ENCODE measurements at places on chromosomes 4 and X.

DNA sequence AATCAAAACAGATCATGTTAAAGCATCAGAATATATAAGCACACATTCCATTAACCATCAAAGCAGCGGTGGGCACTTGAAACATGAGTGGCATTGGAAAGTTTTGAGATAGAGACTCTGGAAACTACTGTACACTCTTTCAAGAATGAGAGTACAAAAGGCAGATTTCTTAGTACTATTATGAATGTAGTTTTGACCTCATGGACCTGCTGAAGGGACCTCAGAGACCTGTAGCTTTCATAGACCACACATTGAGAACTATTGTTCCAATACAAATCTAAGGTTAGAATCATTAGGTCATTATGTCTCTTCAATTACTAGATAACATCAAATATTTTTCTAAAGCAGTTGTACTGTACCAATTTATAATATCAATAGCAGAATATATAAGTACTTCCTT is 283.6 kb downstream of the RPA4 start:
- H3K4me3 ChIP-seq = no peak overlapping the region
- no peaks in the 10 kb centered on the region for H3K4me1 ChIP-seq
- H3K27ac ChIP-seq = no peak overlapping the region
- DNase-seq = no peak
- H3K27me3 ChIP-seq = no peaks in the 10 kb centered on the region

- H3K27me3 ChIP-seq = no peaks in the 10 kb centered on the region
- no peaks in the 10 kb centered on the region for H3K36me3 ChIP-seq
- H3K27ac ChIP-seq = no peak overlapping the region
- no peaks in the 10 kb centered on the region for H3K4me1 ChIP-seq
- no peak for DNase-seq
Observed at GRCh38 chr4:69957209-69957608, 8.3 kb downstream of the CSN2 start.

DNA sequence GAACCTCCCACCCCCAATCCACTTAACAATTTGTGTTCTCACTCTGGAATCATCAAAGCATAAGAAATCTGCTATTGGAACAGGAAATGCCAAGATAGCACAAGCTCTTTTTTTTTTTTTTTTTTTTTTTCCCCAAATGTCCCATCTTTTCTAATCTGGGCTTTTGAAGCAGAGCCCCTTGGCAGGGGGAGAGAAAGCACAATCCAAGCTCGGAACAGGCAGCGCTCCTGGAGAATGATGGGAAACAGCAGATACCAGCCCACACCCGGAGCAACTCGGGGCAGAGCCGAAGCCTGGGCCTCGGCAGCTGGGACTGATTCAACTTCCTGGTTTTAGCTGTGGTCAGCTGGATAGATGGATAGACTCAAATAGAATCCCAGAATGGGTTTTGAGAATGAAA is 235.1 kb downstream of the QDPR start:
- no peaks in the 10 kb centered on the region for H3K4me1 ChIP-seq
- no peak for DNase-seq
- H3K27me3 ChIP-seq = no peaks in the 10 kb centered on the region
- no peak overlapping the region for H3K4me3 ChIP-seq

GRCh38 chr4:73723928-73724327 is 16.4 kb upstream of the CXCL8 start:
- no peak for DNase-seq
- H3K4me1 ChIP-seq = no peaks in the 10 kb centered on the region
- H3K27ac ChIP-seq = no peak overlapping the region

GRCh38 chrX:138858951-138859350 is 147.4 kb upstream of the FGF13 start:
- no peaks in the 10 kb centered on the region for H3K36me3 ChIP-seq
- DNase-seq = no peak
- H3K4me1 ChIP-seq = no peaks in the 10 kb centered on the region
- no peak overlapping the region for H3K4me3 ChIP-seq

GRCh38 chr4:47270201-47270888 is 193.2 kb downstream of the COMMD8 start:
- no peaks in the 10 kb centered on the region for H3K4me1 ChIP-seq
- H3K27me3 ChIP-seq = no peaks in the 10 kb centered on the region
- no peak for DNase-seq
- H3K36me3 ChIP-seq = no peaks in the 10 kb centered on the region

GRCh38 chrX:70455366-70456202 is 10.9 kb downstream of the DLG3 start:
- peak overlapping the region; percentile 62 for H3K4me3 ChIP-seq
- DNase-seq = no peak
- peaks cover 8% of the 10 kb centered on the region for H3K4me1 ChIP-seq
- H3K27me3 ChIP-seq = no peaks in the 10 kb centered on the region

GRCh38 chrX:69543572-69543971 is 39.4 kb downstream of the NALF2 start:
- no peak for DNase-seq
- no peaks in the 10 kb centered on the region for H3K27me3 ChIP-seq
- no peak overlapping the region for H3K27ac ChIP-seq
- H3K4me3 ChIP-seq = no peak overlapping the region
- H3K4me1 ChIP-seq = peaks cover 6% of the 10 kb centered on the region

- H3K27me3 ChIP-seq = no peaks in the 10 kb centered on the region
- H3K4me1 ChIP-seq = peaks cover 2% of the 10 kb centered on the region
- H3K4me3 ChIP-seq = no peak overlapping the region
- H3K36me3 ChIP-seq = no peaks in the 10 kb centered on the region
- no peak overlapping the region for H3K27ac ChIP-seq
Observed at GRCh38 chr4:80585542-80585941, 250.0 kb downstream of the CFAP299 start.

- DNase-seq = no peak
- H3K4me1 ChIP-seq = no peaks in the 10 kb centered on the region
- no peaks in the 10 kb centered on the region for H3K27me3 ChIP-seq
- no peak overlapping the region for H3K27ac ChIP-seq
- H3K36me3 ChIP-seq = no peaks in the 10 kb centered on the region
Observed at GRCh38 chr4:156673483-156673882, 298.1 kb downstream of the PDGFC start.

DNA sequence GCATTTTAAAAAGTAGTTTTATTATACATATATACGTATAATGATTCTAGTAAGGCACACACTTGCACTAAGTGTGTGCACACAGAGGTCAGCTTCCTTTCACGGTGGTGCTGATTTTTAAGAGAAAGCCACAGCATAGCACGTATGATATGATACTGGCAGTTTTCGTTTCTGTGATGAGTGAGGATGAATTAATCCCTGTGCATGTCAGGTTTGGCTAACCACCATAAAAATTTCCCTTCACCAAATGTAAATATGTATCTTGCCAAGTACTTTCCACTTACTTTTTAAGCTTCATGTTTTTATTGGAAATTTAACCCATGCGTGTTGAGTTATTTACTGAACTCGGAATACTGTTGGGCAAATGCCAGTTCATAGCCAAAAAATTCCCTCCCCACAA is 84.6 kb downstream of the SYNPO2 start:
- H3K36me3 ChIP-seq = no peaks in the 10 kb centered on the region
- H3K4me1 ChIP-seq = no peaks in the 10 kb centered on the region
- no peaks in the 10 kb centered on the region for H3K27me3 ChIP-seq
- no peak for DNase-seq

- no peaks in the 10 kb centered on the region for H3K27me3 ChIP-seq
- no peaks in the 10 kb centered on the region for H3K36me3 ChIP-seq
- H3K4me1 ChIP-seq = no peaks in the 10 kb centered on the region
- H3K4me3 ChIP-seq = no peak overlapping the region
- no peak overlapping the region for H3K27ac ChIP-seq
- no peak for DNase-seq
Observed at GRCh38 chrX:16205840-16206239, 38.6 kb downstream of the MAGEB17 start.

- no peaks in the 10 kb centered on the region for H3K27me3 ChIP-seq
- no peaks in the 10 kb centered on the region for H3K36me3 ChIP-seq
- H3K27ac ChIP-seq = no peak overlapping the region
- no peak overlapping the region for H3K4me3 ChIP-seq
Observed at GRCh38 chrX:129577473-129577872, 37.4 kb downstream of the OCRL start.

- H3K4me1 ChIP-seq = no peaks in the 10 kb centered on the region
- H3K27ac ChIP-seq = no peak overlapping the region
- DNase-seq = no peak
- H3K36me3 ChIP-seq = no peaks in the 10 kb centered on the region
- H3K4me3 ChIP-seq = no peak overlapping the region
Observed at GRCh38 chr4:40322811-40323210, 12.3 kb upstream of the CHRNA9 start.

GRCh38 chr4:110195561-110196205 is 2.7 kb downstream of the ELOVL6 start:
- no peaks in the 10 kb centered on the region for H3K27me3 ChIP-seq
- DNase-seq = no peak
- peak overlapping the region; percentile 95 for H3K4me3 ChIP-seq
- peak overlapping the region; percentile 73 for H3K27ac ChIP-seq
- H3K4me1 ChIP-seq = peaks cover 11% of the 10 kb centered on the region
- no peaks in the 10 kb centered on the region for H3K36me3 ChIP-seq

- DNase-seq = no peak
- H3K27ac ChIP-seq = no peak overlapping the region
- no peak overlapping the region for H3K4me3 ChIP-seq
- no peaks in the 10 kb centered on the region for H3K27me3 ChIP-seq
- no peaks in the 10 kb centered on the region for H3K36me3 ChIP-seq
Observed at GRCh38 chr4:154719087-154719486, 24.7 kb upstream of the LRAT start.

- no peak overlapping the region for H3K27ac ChIP-seq
- DNase-seq = no peak
- no peaks in the 10 kb centered on the region for H3K4me1 ChIP-seq
- H3K36me3 ChIP-seq = no peaks in the 10 kb centered on the region
Observed at GRCh38 chrX:44092778-44093177, 119.6 kb upstream of the NDP start.

DNA sequence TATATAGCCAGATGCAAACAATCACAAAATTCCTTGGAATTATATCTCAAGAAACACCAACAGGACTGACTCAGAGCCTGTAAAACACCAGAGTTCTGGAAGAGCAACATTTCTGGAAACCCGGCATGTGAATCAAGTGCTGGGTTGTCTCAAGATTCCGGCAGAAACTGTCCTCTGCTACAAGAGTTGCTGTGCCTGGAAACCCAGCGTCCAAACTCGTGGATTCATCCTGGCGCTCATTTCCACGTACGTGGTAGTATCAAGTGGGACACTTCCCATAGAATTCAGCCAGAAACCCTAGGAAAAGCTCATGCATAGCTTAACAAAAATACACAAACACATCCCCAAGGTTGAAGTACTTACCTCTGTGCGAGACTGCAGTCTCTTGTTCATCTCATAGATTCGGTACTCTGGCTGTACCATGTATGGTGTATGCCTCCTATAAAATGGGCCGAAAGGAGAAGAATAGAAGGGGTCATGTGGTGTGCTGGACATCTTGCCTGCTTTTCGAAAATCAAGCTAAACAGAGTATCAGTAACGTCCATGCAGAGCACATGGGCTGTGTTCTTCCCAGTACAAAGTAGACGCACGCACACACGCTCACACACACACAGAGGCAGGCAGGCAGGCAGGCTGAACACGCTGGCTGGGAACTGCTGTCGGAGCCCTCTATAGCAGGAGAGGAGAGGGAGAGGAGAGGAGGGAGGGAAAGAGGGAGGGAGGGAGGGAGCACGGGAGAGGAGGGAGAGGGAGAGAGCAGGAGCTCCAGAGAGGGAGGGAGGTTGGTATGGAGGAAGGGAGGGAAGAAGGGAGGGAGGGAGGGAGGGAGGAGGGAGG is at the start of gene LDB2:
TSS of gene LDB2 (minus strand) at position 655 of the 837 bp plus-strand sequence.
- H3K4me3 ChIP-seq = no peak within 1 kb of the TSS
- no peak within 1 kb of the TSS for H3K27ac ChIP-seq
- no peaks in the 10 kb centered on the region for H3K36me3 ChIP-seq

- H3K4me1 ChIP-seq = no peaks in the 10 kb centered on the region
- H3K27ac ChIP-seq = no peak overlapping the region
- DNase-seq = no peak
- H3K27me3 ChIP-seq = no peaks in the 10 kb centered on the region
Observed at GRCh38 chr4:181225616-181226261, 1017.5 kb upstream of the TENM3 start.

DNA sequence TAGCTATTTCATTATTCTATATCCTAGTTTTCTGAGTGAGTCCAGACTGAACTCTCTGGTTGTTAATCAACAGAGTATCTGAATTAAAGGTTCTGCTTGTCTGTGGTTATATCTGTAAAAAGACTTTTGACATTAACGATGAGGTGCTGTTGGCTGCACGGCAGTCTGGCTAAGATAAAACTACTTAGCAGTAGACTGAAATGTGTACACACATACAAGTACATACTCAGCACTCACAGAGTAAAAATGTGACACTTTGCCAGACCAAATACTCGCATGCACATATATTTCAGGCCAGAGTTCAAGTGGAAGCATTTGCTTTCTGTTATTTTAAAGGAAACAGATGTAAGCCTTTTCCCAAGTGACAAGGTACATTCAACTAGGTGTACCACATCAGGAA is 80.5 kb downstream of the PRDM5 start:
- DNase-seq = no peak
- no peaks in the 10 kb centered on the region for H3K4me1 ChIP-seq
- H3K36me3 ChIP-seq = no peaks in the 10 kb centered on the region
- H3K4me3 ChIP-seq = no peak overlapping the region
- no peak overlapping the region for H3K27ac ChIP-seq
- no peaks in the 10 kb centered on the region for H3K27me3 ChIP-seq

- no peaks in the 10 kb centered on the region for H3K36me3 ChIP-seq
- H3K27me3 ChIP-seq = no peaks in the 10 kb centered on the region
- H3K27ac ChIP-seq = no peak overlapping the region
- H3K4me1 ChIP-seq = peaks cover 10% of the 10 kb centered on the region
- no peak for DNase-seq
Observed at GRCh38 chrX:151398346-151398745, 1.3 kb downstream of the VMA21 start.

DNA sequence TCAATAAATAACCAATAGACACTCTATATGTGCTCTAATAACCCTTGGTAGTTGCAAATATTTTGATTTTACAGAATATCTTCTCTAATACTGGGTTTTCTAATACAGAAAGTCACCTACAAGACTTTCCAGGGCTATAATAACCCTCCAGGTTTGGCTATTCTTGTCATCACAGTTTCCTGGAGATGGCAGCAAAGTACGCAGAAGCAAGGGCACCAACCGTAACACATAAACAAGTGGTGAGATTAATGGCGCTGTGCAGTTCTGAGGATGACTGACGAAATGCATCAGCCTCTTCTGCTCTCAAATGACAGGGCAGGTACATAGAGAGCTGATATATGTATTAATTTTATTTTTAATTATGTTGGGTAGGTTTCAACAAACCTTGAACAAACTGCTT is 122.4 kb downstream of the C4orf33 start:
- no peak for DNase-seq
- no peak overlapping the region for H3K27ac ChIP-seq
- H3K4me3 ChIP-seq = no peak overlapping the region
- H3K27me3 ChIP-seq = no peaks in the 10 kb centered on the region
- H3K4me1 ChIP-seq = no peaks in the 10 kb centered on the region
- H3K36me3 ChIP-seq = no peaks in the 10 kb centered on the region

- no peak overlapping the region for H3K27ac ChIP-seq
- no peak for DNase-seq
- H3K4me1 ChIP-seq = no peaks in the 10 kb centered on the region
- H3K4me3 ChIP-seq = no peak overlapping the region
- H3K36me3 ChIP-seq = no peaks in the 10 kb centered on the region
Observed at GRCh38 chr4:60422439-60422838, 777.7 kb upstream of the ADGRL3 start.
